GOT3 (cell line): ENCODE measurements at places on chromosomes 5 and 9.

- DNase-seq = no peak
Measured at GRCh38 chr5:66894480-66895240, 298.5 kb downstream of the MAST4 start.

GRCh38 chr5:92979716-92980115, 601.3 kb downstream of the NR2F1-AS1 start:
- DNase-seq = no peak

DNA sequence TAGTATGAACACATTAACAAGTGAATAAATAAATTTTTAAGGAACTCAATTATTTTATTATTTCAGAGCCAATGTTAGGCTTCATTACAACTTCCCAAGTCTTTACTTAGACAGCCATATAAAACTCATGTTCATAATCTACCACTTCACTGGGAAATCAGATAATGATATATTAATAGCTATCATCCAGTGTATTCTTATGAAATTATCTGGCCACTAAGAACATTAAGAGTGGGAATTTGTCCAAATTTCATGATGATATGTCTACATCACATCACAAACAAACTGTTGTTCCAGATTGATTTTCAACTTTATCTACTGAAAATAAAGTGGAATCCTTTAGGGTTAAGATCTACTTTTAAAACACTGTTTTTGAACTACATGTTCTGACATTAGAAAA, 668.6 kb downstream of the EFNA5 start:
- no peak for DNase-seq

DNA sequence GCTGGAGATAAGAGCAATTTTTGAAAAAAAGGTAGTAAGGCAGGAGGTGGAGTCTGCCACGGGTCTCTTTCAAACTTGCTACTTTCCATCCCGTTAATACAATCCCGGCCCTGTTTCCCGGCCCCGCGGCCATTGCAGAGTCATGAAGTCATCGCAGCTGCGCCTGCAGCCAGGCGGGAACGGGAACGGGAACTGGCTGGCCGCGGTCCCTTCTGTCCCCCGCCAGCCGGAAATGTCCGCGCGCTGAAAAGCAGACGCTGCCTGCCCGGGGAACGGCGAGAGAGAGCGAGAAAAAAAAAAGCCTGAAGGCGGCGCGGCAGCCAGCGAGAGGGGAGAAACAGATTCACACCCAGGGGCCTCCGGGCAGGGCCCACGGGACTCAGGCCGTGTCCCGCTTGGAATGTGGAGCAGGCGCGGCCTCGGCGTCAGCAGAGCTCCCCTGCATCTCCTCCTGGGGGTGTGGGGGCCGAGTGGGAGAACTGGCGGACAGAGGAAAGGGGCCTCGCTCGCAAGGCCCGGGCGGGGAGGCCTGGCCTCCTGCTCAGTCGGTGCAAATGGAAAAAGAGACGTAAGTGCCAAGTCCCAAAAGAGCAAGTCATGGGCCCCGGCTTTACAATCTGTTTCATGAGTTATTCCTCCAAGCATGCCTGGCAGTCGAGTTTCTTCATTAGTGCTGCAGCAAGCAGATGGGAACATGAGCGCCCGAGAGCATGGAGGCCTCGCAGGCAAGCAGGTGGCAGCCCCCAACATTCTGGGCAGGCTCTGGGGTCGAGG, 201.2 kb upstream of the GAS1 start:
- DNase-seq = no peak

DNA sequence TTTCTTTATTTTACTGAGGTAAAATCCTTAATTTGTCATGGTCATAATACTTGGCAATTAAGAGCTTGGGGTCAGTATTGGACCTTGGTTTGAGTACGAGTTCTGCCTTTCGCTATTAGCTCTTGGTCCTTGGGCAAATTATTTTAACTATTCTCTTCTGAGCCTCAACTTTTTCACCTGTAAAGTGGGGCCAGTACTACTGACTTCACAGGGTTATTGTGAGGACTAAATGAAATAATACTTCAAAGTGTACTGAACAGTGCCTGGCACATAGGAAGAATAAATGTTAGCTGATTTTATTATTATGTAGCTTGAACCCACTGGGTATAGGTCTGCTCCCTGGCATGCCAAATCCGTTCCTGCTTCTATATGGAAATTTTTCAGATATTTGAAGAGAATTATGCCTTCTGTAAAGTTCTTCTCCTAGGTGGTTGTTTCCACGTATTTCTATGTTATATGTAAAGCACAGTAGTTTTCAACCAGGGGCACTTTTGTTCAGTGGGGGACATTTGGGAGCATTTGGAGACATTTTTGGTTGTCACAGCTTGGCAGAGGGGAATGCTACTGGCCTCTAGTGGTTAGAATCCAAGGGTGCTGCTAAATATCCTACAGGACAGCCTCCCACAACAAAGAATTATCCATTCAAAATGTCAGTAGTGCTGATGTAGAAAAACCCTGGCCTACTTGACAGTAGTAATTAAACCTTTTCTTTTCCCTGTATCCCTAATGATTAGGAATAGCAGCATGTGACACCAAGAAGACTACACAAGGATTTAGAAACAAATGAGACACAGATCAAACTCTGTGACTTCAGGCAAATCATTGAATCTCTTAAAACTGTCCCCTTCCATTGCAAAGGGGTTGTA, 4.5 kb downstream of the RCL1 start:
- no peak for DNase-seq

DNA sequence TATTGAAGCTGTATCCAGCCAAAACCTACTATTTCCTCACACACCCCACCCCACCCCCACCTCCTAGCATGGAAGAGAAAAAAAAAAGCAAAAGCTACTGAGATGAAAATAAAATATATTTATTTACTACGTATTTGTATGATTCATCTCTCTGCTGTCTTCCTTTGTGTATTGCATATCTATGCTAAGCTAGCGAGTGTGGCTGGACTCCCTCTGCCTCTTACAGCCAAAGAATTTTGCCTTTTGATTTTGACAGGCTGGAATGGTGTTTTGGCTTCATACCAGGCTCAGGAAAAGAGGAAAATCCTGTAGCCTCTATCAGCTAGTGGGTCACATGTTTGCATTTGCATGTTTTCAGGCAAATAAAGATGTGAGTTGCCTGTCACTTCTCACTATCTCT, 2.2 kb downstream of the ABLIM3 start:
- no peak for DNase-seq
